ENCODE measurements at places on chromosomes 13 and 19.

DNA sequence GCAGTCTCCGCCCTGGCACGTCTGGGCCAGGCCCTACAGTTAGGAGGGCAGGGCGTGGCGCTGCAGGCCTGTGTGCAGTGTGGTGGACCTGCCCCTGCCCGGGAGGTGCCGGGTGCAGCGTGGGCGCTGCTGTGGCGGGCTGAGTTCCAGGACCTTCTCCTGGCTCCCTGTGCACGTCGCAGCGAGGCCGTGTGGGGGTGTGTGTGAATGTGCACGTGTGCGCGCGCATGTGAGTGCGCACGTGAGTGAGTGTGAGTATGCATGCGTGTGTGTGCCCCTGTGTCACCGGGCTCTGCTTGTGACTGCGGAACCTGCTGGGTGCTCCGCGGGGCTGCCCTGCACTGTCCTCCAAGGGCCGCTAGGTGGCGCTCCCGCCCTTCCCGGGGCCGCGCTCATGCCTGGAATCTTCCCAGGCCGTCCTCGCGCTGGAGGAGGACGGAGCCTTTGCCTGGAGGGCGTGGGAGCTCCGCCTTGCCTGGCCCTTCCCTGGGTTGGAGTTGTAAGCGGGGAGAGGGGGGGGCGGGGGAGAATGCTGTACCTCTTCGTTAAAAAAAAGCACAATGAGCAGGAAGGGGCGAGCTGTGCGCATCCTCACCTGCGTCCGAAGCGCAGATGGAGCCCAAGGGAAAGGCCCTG lies 79.3 kb downstream of the KDM4B start:
- peak; percentile 69 for DNase-seq

- no peak for DNase-seq
Measured at GRCh38 chr13:108572782-108573211, 56.6 kb upstream of the MYO16 start.

GRCh38 chr13:112931028-112931934 lies 37.7 kb upstream of the MCF2L start:
- DNase-seq, result peak; percentile 93

DNA sequence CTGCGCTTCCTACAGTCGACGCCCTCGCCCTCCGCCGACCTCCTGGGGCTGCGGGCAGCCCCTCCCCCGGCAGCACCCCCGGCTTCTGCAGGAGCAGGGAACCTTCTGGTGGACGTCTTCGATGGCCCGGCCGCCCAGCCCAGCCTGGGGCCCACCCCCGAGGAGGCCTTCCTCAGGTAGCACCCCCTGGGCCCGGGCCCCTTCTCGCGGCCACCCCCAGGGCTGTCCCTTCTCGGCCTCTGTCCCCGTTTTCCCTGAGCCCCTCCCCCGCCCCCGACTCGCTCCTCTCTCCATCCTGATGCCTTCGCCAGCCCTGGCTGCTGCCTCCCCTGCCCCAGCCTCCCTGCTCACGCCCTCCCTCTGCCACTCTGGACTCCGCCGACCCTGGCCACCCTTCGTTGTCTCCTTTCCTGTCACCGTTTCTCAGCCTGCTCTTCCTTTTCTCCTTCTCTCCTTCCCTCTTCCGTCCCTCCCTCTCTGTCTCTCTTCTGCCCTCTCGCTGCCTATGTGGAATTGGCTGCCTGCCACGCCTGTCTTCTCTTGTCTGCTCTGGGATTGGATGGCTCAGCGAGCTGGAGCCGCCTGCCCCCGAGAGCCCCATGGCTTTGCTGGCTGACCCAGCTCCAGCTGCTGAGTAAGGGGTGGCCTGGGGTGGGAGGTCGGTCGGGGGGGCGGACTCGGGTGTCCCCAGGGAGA lies 11.0 kb downstream of the FUZ start:
- peak; percentile 41 for DNase-seq

GRCh38 chr13:73767747-73768315 lies 366.4 kb downstream of the KLF12 start:
- no peak for DNase-seq

DNA sequence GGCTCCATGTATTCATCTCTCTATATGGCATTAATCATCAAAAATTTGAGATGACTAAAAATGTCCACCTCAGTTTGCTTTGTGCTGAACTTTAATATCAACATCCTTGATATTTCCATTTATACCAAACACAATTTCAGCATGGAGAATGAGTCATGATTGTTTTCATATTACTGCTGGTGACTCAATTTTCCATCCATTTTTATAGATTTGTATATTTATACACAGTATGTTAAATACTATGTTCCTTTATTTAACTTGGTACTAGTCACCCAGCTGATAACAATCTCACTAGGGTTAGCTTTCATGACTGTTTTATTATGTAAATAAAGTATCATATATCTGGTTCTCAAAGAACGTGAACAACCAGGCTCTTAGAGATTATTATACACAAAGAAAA lies 1255.1 kb downstream of the SLITRK1 start:
- DNase-seq, result no peak

DNA sequence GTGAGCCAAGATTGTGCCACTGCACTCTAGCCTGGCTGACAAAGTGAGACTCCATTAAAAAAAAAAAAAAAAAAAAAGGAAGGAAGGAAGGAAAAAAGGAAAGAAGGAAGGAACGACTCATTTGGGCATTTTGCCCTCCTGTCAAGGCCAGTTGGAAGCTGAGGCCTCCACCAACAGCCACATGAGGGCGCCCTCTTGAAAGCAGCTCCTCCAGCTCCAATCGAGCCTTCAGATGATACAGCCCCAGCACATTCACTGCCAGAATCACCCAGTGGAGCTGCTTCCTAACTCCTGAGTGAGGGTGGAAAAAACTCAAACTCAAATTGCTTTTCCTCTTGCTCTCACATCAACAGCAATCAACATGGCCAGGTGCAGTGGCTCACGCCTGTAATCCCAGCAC lies 40.9 kb downstream of the GNG7 start:
- DNase-seq, result no peak

GRCh38 chr19:44657211-44657921 lies 13.7 kb downstream of the PVR start:
- DNase-seq, result no peak

DNA sequence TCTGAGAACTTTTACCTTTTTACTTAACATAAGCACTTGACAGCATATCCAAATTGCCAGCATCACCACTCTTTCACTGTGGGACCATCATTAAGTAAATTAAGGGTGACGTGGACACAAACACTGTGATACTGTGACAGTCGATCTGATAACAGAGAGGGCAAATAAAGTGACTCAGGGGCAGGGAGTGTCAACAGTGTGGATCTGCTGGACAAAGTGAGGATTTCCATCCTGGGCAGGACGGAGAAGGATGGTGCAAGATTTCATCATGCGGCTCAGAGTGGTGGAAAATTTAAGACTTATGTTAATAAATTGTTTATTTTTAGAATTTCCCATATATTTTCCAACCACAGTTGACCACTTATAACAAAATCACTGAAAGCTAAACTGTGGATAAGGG lies 60.0 kb upstream of the WDFY2 start:
- no peak for DNase-seq

GRCh38 chr19:48900477-48901406 lies 630 bp downstream of the NUCB1 start:
- DNase-seq, result no peak

DNA sequence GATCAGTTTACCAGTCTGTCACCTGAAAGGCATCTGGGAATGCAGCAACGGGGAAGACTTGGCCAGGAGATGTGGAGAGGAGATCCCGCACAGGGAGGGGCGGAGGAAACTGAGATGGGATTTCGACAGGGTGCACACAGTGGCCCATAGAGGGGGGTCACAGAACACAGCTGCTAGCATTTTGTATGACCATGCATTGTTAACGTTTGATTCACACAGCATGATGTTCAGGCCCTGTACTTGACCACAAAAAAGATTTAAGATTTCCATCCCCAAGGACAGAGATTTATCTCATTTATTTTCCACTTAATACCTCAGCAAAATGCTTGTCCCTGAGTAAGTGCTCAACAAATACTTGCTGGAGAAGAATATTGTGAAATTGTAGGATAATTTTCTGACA lies 63.2 kb downstream of the RAB20 start:
- DNase-seq, result no peak

DNA sequence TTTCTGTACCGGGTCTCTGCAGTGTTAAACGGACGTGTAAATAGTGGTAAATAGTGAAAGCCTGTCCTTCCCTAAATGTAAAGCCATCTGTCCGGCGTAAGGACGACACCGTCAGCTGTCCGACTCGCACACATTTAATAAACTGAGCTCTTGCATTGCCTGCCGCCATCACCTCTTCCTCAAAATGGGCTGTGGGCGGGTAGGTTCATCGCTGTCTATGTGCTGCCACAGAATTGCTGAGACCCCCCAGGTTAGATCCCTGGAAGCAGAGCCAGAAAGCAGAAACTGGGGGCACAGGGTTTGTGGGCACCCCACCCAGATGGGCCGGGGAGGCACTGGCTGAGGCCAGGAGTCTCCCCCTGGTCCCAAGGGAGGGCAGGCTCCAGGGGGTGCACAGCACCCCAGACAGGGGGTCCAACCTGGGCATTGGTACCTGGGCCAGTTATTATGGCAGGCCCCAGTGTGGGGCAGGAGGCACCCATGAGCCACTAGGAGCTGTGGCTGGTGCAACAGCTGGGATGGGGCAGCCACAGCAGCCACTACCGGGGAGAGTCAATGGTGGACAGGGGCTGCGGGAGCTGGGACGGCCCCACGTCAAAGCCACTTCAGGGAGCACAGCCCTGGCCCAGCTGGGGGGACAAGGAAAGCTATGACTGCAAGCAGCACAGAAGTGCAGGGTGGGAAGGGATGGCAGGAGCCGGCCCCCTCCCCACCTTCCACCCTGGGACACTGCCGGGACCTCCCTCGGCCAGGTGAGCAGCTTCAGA lies 5.7 kb downstream of the C19orf25 start:
- no peak for DNase-seq

GRCh38 chr13:74103970-74104555 lies 30.1 kb downstream of the KLF12 start:
- DNase-seq, result no peak

DNA sequence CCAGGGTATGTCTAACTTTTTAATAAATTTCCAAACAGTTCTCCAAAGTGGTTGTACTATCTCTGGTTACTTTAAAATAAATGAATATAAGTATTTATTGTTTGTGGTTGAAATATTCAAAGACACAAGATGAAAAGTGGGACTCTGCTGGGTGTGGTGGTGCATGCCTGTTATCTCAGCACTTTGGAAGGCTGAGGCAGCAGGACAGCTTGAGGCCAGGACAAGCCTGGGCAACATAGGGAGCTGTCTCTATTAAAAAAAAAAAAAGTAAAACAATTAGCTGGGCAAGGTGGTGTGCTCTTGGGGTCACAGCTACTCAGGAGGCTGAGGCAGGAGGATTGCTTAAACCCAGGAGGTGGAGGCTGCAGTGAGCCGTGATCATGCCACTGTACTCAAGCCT lies 10.4 kb downstream of the PNMA8A start:
- no peak for DNase-seq

GRCh38 chr19:347946-348861 lies 3.6 kb upstream of the MIER2 start:
- no peak for DNase-seq

DNA sequence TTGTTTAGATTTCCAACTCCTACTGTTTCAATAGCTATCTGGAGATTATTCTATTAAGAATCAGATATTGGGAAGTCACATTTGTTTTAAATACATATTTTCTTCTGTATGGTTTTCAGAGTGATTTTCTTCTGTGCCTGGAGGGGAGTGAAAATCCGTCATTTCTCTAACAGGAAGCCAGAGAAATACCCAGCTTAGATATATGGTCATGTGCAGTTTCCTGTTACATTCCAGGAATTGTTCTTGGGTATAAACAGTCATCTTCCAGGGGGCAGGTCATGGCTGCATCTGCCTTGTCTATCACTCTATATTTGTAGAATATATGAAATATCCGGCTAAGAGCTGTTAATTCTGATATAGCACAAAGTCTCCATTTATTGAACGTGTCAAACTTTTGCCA lies 77.5 kb upstream of the MIR17HG start:
- no peak for DNase-seq

- no peak for DNase-seq
Measured at GRCh38 chr13:112910616-112911280, 58.3 kb upstream of the MCF2L start.

DNA sequence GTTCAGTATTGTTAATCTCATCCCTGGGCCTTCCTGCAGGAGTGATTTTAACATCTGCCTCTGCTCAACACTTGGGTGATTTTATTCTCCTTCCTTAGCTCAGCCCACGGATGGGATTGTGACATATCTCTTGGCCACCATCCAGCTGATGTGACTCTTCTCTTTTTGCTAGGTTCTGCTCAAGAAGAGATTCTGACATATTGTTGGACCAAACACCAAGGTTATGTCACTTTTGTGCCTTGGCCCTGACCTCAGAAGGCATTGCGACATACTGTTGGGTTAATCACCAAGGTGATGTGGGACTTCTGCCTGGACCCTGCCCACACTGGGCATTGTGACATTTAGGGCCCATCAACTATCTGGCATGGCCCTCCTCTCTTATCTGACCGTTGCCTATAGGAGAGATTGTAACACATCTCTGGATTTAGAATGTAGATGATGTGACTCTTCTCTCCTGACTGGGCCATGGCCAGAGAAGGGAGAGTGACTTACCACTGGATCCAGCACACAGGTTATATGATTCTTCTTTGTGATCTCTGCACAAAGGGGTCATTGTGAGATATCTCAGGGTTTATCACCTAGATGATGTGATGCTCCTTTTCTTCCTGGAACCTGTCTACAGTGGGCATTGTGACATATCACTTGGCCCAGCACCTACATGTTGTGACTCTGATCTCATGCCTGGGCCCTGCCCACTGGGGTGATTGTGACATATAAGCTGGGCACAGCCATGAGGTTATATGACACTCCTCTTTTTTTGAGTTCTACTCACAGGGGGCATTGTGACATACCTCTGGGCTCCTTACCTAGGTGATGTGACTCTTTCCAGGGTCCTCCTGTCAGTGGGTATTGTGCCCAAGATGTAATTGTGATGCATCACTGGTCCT lies 88.8 kb downstream of the ZNF429 start:
- no peak for DNase-seq

DNA sequence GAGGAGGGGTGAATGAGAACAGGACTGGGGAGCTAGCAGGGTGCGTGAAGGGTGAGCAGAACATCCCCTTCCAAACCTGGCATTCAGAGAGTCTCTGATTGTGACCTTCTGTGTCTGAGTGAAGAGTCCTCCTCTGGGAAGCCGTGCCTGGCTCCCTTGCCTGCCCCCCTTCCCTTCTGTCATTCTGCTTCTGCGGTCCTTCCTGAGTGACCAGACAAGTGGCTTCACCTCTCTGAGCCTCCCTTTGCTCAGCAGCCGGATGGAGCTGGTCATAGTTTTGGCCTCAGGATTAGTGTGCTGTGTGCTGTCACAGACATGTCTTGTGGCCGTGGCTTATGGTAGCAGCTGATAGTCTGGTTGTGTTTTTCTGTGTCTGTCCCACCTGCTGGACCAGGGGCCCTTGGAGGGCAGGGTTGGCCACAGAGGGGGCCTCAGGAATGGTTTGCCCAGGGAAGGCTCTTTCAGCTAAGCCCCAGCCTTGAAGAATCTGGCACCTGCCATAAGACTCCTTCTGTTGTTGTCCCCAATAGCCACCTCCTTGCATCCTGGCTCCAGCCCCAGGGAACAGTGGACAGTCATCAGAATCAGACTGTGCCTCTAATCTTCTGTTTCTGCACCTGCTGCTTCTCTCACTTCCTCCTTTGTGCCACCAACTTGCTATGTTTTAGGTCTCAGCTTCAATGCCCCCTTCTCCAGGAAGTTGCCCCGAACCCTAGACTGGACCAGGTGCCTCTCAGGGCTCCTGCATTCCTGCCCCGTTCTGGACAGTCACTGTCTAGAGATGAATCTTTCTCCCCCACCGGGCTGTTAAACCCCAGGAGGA lies 5.9 kb downstream of the CLPTM1 start:
- DNase-seq, result no peak

Measured in NCI-H187 (cell line).